ENCODE measurements at places on chromosomes 13 and 19. TPM values are rescaled to one million over a fixed set of nuclear protein-coding genes. Genes with fewer than 3 reads are reported as not detected.

DNA sequence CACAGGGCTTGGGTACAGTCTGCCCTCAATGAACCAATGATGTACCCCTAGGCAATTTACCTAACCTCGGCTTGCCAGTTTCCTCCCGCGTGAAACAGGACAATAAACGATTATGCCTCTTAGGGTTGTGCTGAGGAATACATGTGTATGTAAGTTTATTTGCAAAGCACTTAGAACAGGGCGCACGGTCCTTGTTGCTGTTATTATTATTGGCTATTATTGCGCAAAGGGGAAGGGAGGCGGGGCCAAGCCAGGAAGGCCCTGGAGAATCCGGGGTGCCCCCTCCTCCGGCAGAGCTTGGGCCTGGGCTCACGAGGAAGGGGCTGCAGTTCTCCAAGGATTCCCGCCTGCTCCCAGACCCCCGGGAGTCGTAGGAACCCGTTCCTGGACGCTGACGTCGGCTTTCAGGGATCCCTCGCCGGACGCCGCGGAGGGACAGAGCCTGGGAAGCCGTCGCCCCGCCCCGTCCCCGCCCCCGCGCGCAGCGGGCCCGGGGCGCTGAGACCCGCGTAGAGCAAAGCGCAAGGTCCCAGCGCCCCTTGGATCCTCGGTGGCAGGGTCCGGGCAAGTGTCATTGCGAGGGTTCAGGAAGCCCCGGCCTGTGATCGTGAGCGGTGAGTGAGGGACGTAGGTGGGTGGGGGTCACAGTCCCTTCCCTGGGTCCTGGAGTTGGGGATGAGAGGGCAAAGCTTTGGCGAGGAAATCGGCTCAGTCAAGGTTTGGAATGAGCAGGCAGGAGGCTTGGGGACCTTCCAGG lies at the start of gene TMEM91:
Gene TMEM91 (plus strand): TSS at position 293 of the 757 bp plus-strand sequence. CDS start 1,777 bp downstream, outside the sequence.
- peaks cover 8% of the 10 kb centered on the region for H3K36me3 ChIP-seq
- peak within 1 kb of the TSS; percentile 76 for H3K4me3 ChIP-seq
- DNase-seq: peak; percentile 70
- no peaks in the 10 kb centered on the region for H3K27me3 ChIP-seq
- peak within 1 kb of the TSS; percentile 79 for H3K27ac ChIP-seq
- H3K4me1 ChIP-seq: peaks cover 13% of the 10 kb centered on the region

Gene WDR88
- total RNA-seq: not detected

GRCh38 chr19:50790922-50791467 lies 780 bp downstream of the ACP4 start:
- H3K36me3 ChIP-seq: peaks cover 3% of the 10 kb centered on the region
- no peak for DNase-seq
- H3K27ac ChIP-seq: no peak overlapping the region
- no peaks in the 10 kb centered on the region for H3K27me3 ChIP-seq

GRCh38 chr13:109870274-109870673 lies 83.9 kb upstream of the IRS2 start:
- H3K27me3 ChIP-seq: peaks cover 19% of the 10 kb centered on the region
- H3K4me1 ChIP-seq: no peaks in the 10 kb centered on the region
- H3K27ac ChIP-seq: no peak overlapping the region
- H3K36me3 ChIP-seq: no peaks in the 10 kb centered on the region
- DNase-seq: peak; percentile 38

- no peaks in the 10 kb centered on the region for H3K27me3 ChIP-seq
- no peak overlapping the region for H3K27ac ChIP-seq
- no peak for DNase-seq
- H3K4me3 ChIP-seq: no peak overlapping the region
- H3K4me1 ChIP-seq: peaks cover 10% of the 10 kb centered on the region
Observed at GRCh38 chr13:111267205-111267604, 53.2 kb upstream of the TEX29 start.

- peaks cover 29% of the 10 kb centered on the region for H3K4me1 ChIP-seq
- H3K27ac ChIP-seq: peak within 1 kb of the TSS; percentile 99
- peaks cover 40% of the 10 kb centered on the region for H3K36me3 ChIP-seq
- peak within 1 kb of the TSS; percentile 94 for H3K4me3 ChIP-seq
Observed at GRCh38 chr19:58543826-58544590, at the start of gene TRIM28. Gene TRIM28 (plus strand): TSS chr19:58544064. CDS start chr19:58544758, 694 bp downstream.

DNA sequence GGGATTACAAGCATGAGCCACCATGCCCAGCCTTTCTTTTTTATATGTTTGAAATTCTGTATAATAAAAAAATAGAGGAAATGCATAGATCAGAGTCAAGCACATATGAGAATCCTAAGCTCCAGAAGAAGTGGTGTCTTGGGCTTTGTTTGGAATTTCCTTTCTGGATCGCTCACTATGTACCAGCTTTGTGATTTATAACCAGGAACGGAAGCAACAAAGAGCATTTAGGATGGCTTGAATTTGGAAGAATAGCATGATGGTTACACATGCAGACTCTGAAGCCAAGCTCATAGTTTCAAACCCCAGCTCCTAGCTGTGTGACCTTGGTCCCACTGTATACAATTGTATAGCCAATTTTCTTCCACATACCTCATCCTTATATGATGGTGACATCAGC lies 28.0 kb upstream of the SLC15A1 start:
- H3K4me3 ChIP-seq: no peak overlapping the region
- no peaks in the 10 kb centered on the region for H3K4me1 ChIP-seq
- H3K27me3 ChIP-seq: peaks cover 5% of the 10 kb centered on the region
- no peak overlapping the region for H3K27ac ChIP-seq
- no peak for DNase-seq

Gene TUBGCP3
- 69.3 TPM for total RNA-seq

GRCh38 chr19:44903602-44904425 lies 1.8 kb upstream of the APOE start:
- DNase-seq: peak; percentile 93
- H3K27me3 ChIP-seq: peaks cover 15% of the 10 kb centered on the region
- H3K27ac ChIP-seq: no peak overlapping the region
- peaks cover 5% of the 10 kb centered on the region for H3K4me1 ChIP-seq
- no peak overlapping the region for H3K4me3 ChIP-seq
- H3K36me3 ChIP-seq: peaks cover 33% of the 10 kb centered on the region

DNA sequence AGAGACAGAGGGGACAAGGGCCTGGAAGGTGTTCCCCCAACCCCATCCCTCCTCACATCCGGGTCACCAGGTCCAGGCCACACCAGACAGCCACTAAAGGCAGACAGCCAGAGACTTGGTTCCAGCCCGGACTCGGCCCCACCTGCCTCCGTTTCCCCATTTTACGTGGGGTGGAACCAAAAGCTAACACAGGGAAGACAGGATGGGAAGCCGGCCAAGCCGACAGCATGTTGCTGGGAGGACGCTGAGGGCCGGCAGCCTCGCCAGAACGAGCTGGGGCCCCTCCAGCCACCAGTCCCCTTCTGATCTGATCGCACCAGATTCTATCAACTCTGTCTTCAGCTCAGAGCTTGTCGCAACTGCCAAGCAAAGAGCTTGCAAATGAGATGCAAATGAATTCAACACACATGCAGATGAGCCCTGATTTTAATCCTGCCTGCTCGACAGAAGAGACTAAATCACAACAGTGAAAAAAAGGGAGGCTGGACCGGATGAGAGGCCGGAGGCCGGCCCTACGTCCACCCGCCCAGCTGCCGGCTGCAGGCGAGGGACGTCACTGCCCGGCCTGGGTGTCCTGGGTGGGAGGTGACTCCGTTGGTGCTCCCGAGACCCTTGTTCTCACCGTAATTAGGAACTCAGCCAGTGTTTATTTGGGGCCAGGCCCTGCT lies 17.5 kb upstream of the SHC2 start:
- no peak overlapping the region for H3K4me3 ChIP-seq
- peaks cover 16% of the 10 kb centered on the region for H3K36me3 ChIP-seq
- H3K27me3 ChIP-seq: peaks cover 6% of the 10 kb centered on the region
- H3K27ac ChIP-seq: no peak overlapping the region
- H3K4me1 ChIP-seq: peaks cover 9% of the 10 kb centered on the region
- DNase-seq: no peak

Gene VWA8
- total RNA-seq: 28.4 TPM

Gene TFPT
- 31.0 TPM for total RNA-seq

- peaks cover 11% of the 10 kb centered on the region for H3K27me3 ChIP-seq
- peaks cover 2% of the 10 kb centered on the region for H3K4me1 ChIP-seq
- no peak overlapping the region for H3K27ac ChIP-seq
Observed at GRCh38 chr19:30663611-30664174, 291.5 kb downstream of the ZNF536 start.

DNA sequence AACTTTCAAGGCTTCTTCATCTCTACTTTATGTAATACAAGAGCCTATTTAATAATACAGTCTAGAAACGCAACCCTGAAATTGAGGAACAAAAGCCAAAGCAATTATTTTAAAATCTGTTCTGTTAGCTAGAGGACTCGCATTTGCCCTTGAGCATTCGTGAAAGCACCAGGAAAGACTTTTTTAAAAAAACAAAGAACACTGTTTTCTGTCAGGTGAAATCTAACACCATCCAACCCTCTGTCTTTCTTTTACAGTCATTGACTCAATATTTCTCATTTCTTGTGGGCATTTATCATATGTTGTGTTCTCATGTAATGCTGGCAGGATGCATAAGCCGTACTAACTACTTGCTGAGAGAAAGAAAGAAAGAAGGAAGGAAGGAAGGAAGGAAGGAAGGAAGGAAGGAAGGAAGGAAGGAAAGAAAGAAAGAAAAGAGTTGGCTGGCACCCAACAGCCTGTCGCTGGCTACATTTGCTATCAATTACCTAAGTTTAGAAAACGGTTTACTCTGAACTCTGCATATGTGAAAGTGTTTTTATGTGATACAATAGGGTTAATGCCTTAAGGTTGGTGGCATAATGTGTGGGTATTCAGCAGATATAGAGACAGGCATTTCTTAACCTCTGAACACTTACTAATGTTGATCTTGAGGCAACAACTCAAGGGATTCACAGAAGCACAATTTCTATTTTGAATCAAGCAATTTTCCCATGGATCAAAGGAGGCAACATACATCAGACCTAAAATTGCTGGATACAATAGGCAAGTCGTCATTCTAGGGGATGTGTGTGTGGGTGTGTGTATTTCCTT lies 445.4 kb downstream of the DCT start:
- H3K4me1 ChIP-seq: no peaks in the 10 kb centered on the region
- H3K36me3 ChIP-seq: no peaks in the 10 kb centered on the region
- no peak overlapping the region for H3K4me3 ChIP-seq
- H3K27me3 ChIP-seq: no peaks in the 10 kb centered on the region
- H3K27ac ChIP-seq: no peak overlapping the region

DNA sequence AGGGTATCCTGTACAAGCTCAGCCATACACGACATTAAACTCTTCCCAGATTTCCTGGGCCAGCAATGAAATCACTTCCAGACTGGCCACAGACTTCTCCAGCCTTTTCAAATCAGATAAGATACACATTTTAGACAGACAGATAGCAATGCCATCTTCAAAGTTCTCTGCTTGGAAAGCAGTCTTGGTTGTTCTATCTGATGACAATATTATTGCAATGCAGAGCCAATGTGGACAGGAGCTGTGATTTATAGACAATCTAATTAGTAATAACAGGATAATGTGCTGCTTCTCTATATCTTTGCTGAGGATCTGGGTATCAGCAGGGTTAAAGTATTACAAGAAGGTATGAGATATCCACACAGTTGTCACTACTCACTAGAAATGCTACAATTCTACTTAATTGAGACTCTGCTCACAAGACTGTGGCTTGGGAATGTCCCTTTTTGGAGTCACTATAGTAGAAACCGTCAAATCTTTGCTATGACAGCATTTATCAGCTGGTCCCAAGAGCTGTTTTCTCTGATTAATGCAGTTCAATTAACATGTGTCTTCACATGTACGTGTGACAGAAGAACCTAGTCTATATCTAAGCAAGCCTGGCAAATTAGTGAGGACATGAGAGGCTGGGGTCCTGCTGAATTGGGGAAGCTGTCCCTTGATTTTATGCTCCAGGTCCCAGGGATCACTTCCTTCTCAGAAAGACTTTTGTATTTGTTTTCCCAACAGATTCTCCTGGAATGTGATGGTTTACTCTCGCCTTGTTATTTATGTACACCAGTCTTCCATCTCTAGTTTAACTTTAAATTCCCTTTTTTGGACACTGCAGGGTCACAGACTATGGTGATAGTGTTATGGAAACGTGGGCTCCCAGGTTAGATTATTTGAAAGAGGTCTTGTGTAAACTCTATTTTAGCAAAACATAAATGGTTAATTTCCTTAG lies 68.8 kb downstream of the COL4A1 start:
- no peak overlapping the region for H3K4me3 ChIP-seq
- H3K36me3 ChIP-seq: no peaks in the 10 kb centered on the region
- peaks cover 23% of the 10 kb centered on the region for H3K27me3 ChIP-seq
- no peaks in the 10 kb centered on the region for H3K4me1 ChIP-seq

DNA sequence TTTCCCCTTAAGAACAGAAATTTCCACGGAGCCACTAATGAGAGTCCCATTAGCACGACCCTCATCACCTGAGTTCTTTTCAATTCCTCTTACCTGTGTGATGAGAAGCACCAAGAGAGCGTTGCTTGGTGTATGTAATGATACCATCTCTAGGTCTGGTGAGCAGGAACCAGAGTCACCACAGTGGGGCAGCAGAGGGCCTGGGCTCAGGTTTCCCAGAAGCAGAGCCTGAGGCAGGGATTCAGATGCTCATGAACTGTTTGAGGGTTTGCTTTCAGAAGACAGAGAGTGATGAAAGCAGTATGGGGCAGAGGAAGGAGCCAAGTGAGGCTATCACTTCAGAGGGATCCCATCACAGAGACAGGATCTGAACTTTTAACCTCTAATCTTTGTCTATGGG lies 3.1 kb upstream of the PTPRH start:
- H3K27me3 ChIP-seq: peaks cover 23% of the 10 kb centered on the region
- H3K36me3 ChIP-seq: no peaks in the 10 kb centered on the region
- no peak overlapping the region for H3K4me3 ChIP-seq
- peaks cover 14% of the 10 kb centered on the region for H3K4me1 ChIP-seq

- no peak overlapping the region for H3K27ac ChIP-seq
- H3K27me3 ChIP-seq: peaks cover 12% of the 10 kb centered on the region
- H3K4me3 ChIP-seq: no peak overlapping the region
Observed at GRCh38 chr13:33050161-33050560, 33.9 kb downstream of the KL start.

Gene MUC16
- total RNA-seq: not detected

DNA sequence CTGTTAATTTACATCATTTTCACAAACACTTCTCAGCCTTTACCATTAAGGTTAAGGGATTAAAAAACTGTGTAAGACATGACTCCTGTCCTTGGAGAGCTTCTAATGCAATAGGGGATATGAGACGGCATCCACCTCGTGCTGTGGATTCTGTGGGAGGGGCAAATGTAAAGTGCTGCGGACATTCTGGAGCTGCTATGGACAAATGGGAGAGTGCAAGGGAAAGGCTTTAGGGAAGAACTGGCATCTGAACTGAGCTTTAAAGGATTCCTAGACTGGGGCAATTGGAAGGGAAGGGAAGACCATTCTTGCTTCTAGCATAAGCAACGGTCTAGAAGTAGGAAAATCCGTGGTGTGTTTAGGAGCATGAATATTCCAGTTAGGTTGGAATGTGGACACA lies 31.4 kb downstream of the CDADC1 start:
- H3K4me3 ChIP-seq: no peak overlapping the region
- DNase-seq: no peak
- no peak overlapping the region for H3K27ac ChIP-seq
- no peaks in the 10 kb centered on the region for H3K4me1 ChIP-seq

Gene CLDN10
- total RNA-seq: not detected

Gene APOC1
- 2.1 TPM for total RNA-seq

Gene ARL11
- total RNA-seq: 0.76 TPM

Data from activated CD4-positive, alpha-beta T cell treated with anti-CD3 and anti-CD28 coated beads, Interleukin-2, amount 10 ng/mL, durations not matched to agents 24 days and 14 days (primary cell).